ENCODE measurements at places on chromosomes 7 and 10.

- DNase-seq: no peak
Observed at GRCh38 chr10:8314486-8314885, 260.0 kb downstream of the GATA3 start.

GRCh38 chr10:119663866-119664698 is 12.9 kb downstream of the BAG3 start:
- no peak for DNase-seq

GRCh38 chr10:7908541-7909210 is 90.4 kb downstream of the TAF3 start:
- no peak for DNase-seq

- peak; percentile 94 for DNase-seq
Observed at GRCh38 chr10:72297281-72297804, 23.6 kb downstream of the DDIT4 start.

DNA sequence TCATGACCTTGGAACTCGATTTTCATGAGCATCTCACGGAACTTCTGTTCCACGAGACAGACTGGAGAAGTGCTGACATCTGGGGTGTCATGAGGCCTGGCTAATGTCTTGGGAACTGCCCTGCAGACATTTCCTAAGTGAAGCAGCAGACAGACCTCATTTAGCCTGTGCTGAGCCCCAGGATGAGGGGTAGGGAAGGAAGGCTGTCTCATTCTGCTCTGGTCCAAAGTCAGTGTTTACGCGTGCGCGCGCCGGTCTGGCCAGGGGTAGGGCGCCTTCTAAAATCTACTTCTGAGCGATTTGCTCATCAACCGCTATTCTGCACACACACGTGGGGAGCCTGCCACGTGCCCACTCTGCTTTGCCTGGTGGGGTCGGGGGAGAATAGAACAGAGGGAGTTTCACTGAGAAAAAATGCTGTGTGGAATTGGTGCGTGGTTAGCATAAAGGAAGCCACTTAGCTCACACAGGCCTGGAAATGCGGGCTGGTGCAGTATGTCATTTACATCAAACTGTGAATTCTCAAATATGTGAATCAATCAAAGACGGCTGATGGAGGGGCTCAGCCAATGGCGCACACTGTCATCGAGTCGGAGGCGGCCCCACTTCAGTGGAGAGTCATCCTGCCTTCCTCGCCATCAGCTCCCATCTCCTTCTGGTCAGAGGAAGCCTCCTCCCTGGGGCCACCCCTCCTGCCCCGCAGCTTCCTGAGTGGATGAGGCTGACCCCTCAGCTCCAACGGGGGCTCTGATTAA is 335.1 kb downstream of the ADARB2 start:
- no peak for DNase-seq

DNA sequence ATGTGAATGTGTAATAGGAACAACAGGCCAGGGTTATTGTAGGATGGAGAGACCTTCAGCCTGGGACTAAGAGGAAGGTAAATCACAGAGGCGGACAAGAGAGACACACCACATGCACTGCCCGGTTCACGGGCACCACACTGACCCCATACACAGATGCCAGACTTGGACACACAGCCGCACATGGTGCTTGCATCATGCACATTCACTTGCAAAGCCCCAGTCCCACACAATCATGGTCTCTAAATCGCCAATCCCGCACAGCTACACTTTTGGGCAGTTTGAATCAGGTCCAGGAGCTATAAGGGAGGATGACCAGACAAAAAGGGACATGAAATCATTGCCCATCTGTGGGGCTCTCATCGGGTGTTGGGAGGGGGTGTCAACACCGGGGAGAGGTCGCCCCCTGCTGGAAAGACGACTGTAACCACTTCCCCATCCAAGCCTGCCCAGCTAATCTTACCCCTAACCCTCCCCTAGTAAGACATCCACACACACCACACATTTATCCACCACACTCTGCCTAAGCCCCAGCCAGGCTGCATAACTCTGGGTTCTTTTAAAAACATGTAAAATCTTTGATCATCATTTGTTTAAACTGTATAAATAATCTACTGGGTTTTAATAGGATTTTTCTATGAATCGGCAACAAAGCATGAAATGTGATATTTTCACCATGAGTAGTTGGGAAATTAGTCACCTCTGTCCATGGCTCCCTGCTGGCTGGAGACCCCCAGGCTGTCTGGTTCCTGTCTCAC is 40.5 kb upstream of the SLF2 start:
- DNase-seq: peak; percentile 28

GRCh38 chr10:92575961-92576360 is 2.1 kb upstream of the IDE start:
- DNase-seq: no peak

GRCh38 chr7:36190447-36191291 is 37.6 kb downstream of the EEPD1 start:
- DNase-seq: no peak

DNA sequence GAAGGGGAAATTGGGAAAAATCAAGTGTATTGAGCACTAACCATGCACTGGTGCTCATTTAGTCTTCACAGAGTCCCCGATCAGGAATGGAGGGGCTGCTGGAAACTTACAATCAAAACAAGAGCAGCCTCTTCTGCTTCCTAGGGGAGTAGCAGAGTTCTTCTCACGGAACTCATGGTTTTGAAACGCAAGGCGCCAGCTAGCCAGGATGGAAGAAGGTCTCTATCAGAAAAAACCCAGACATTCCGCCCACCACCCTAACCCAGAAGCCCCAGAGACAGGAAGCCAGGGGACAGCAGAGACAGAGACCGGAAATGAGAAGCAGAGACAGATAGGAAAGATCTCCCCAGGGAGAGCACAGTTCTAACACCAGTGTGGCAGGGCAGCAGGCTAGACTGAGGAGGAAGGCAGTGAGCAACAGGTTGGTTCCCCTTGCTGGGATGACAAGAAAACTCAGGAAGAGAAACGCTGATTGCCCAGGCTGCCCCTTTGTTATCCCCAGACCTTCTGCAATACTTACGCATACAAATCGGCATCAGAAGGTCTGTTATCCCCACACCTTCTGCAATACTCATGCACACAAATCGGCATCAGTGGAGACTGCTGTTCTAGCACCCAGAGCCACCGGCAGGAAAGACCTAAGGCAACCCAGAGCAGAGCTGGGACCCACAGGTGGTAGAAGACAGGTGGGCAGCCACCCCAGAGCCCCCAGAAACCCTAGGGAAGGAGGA is 99.2 kb downstream of the CPXM2 start:
- DNase-seq: no peak

GRCh38 chr7:47617131-47617530 is 35.2 kb upstream of the TNS3 start:
- no peak for DNase-seq

- DNase-seq: no peak
Observed at GRCh38 chr10:68001539-68001938, 73.5 kb downstream of the HERC4 start.

- DNase-seq: no peak
Observed at GRCh38 chr7:158075633-158076001, 512.0 kb downstream of the PTPRN2 start.

GRCh38 chr10:3104251-3104918 is 37.0 kb downstream of the PFKP start:
- no peak for DNase-seq

DNA sequence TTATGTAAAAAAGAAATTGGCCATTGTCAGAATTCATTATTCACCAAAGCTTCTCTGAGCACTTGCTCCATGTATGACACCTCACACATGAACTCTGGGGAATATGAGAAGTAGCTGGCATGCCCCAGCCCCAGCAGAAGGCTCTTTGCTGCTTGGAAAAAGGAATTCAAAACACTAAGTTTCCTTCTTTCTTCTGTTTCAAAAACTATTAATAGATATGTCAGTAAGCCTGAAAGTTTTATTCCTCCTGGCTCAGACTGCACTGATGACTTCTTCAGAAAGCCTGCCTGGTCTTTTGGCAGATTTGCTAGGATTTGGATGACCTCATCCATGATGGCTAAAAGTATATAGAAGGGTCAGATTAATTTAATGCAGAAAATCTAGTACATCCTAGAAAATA is 511.0 kb downstream of the GFRA1 start:
- no peak for DNase-seq

All from GM06990 (cell line).